Ecto neural progenitor cell (in vitro differentiated cells): ENCODE measurements at places on chromosomes 4 and X.

DNA sequence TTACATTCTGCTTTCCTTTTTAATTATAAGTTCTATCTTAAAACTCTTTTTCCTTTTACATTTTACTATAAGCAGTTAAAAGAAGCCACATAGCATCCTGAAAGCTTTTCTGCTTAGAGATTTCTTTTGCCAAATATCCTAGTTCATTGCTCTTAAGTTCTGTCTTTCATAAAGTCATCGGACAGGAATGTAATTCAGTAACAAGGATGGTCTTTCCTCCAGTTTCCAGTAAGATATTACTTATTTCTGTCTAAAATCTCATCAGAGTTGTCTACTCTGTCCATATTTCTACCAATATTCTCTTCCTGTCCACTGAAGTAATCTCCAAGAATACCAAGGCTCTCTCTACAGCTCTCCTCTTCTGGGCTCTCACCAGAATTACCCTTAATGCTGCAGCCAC lies 37.5 kb upstream of the ADH1C start:
- DNase-seq = no peak

- DNase-seq = no peak
Measured at GRCh38 chr4:137532869-137533236, 559 bp upstream of the PCDH18 start.

- DNase-seq = no peak
Measured at GRCh38 chrX:135981668-135982067, 3.6 kb upstream of the SLC9A6 start.

DNA sequence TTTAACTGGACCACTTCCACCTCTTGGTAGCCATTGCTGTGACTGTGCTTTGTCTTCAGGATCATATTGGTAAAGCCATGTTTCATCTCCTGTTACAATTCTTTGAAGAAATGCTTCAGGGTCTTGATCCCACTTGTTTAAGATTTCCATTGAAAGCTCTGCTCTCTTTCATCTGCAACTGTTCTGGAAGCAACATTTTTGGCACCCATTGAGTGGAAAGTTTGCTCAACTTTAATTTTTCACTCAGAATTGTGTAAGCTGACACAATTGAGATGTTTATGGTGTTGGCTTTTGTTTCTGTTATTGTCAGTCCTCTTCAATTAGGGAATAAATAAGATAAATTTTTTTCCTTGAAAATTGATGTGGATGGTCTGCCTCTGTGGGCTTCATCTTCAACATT lies 237.4 kb downstream of the MAPK10 start:
- no peak for DNase-seq

GRCh38 chr4:37816006-37816405 lies 10.5 kb upstream of the PGM2 start:
- DNase-seq = no peak

GRCh38 chr4:83340692-83341343 lies 6.2 kb upstream of the HPSE start:
- no peak for DNase-seq

DNA sequence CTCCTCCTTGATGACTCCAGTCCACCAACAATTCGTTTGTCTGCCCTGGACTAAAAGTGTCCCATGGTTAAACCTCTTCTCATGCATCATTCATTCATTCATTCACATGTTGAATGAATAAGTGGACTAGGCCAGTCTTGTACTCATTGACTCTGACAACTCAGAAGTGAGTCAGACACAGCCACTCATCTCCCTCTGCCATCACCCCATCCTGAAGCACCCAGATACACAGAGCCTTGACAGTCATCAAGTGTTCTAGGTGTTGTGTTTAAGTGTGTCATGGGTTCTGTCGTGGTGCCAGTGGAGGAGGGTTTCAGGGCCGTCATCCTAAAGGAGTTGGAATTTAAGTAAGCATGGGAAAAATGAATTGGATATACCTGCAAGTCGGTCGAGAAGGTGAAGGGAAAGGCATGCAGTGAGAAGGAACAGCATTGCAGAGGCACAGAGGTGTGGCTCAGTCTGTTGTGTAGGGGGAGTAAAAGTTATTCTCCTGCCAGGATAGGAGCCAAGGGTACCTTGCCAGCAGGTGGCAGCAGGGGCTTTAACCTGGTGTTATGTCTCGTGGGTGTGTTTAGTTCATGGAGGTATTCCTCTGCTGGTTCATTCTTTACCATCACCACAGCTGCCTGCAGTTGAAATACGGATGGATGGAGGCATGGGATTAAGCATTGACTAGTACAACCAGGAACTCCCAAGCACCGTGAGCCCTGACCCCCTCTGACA lies 18.3 kb downstream of the MAGED2 start:
- no peak for DNase-seq

GRCh38 chr4:176660561-176660960 lies 132.2 kb downstream of the VEGFC start:
- no peak for DNase-seq

DNA sequence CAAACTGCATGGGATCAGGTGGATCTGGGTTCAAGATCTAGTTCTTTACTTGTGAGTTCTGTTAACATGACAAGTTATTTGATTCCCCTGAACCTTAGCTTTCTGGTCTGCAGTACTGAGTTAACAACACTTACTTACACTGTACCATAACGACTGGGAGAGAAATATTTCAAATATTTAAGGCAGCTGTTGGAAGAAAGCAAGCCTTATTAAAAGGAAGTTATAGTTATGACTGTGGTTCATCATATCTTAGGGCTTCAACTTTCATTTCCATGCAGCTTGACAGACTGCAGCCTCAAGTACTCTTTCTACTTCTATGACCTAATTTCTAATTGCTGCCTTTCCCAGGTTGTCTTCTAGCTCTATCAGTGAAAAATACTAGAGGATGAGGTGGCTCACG lies 40.0 kb upstream of the PDGFRA start:
- DNase-seq = no peak

DNA sequence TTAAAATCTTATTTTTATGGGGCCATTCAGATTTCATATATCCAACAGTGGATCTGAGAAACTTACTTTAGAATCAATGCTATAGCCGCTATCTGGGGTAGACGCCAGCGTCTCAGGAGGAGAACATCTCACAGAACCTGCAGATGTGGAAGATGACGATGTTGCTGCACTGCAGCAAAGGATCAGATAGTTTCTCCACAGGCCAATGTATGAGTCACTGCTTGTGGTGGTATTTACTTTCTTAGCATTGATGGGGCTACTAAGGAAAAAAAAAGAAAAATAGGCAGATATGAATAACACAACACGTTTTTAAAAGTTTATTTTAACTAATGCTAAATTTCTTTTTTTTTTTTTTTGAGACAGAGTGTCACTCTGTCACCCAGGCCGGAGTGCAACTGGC lies 85.9 kb downstream of the ZAR1 start:
- DNase-seq = no peak

DNA sequence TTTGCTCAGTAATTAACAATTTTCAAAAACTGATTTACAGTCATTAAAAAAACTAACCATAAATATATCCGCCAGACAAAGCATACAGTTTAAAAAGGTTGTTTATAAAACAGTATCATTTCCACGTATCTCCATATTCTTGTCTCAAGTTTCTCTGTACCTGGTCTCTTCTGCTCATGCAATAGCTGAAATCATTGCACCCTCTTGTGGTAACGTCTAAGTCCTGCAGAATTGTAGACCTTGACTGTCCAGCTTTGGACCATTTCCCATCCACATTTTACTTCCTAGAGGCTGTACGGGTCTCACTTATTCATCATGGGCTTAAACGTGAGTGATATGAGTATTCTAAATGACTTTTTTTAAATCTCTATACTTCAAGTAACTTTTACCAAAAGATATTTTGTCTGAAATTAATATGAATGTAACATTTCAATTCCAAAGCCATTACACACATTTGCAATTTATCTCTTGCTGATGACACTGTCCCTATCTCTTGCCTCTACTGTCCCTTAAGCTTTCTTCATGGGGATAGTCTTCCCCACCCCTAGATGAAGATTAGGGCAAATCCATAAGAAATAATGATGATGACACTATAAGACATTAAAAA lies 118.5 kb downstream of the BTC start:
- DNase-seq = no peak

GRCh38 chr4:80036949-80037685 lies 35.9 kb downstream of the ANTXR2 start:
- DNase-seq = no peak

- no peak for DNase-seq
Measured at GRCh38 chr4:157838366-157838765, 334.5 kb downstream of the GASK1B start.
